ENCODE measurements at places on chromosomes 6 and 20.

- no peak for DNase-seq
Observed at GRCh38 chr20:51934301-51935002, 132.1 kb upstream of the SALL4 start.

DNA sequence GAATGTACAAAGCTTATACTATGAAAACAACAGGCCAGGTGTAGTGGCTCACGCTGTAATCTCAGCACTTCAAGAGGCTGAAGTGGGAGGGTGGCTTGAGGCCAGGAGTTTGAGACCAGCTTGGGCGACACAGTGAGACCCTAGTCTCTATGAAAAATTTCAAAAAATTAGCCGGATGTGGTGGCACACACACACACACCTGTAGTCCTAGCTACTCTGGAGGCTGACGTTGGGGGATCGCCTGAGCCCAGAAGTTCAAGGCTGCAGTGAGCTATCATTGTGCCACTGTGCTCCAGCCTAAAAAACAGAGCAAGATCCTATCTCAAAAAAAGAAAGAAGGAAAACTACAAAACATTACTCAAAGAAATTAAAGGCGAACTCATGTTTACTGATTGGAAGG, 7.3 kb upstream of the ASF1A start:
- no peak for DNase-seq

- DNase-seq = no peak
Observed at GRCh38 chr20:47003223-47003622, 108.6 kb downstream of the EYA2 start.

DNA sequence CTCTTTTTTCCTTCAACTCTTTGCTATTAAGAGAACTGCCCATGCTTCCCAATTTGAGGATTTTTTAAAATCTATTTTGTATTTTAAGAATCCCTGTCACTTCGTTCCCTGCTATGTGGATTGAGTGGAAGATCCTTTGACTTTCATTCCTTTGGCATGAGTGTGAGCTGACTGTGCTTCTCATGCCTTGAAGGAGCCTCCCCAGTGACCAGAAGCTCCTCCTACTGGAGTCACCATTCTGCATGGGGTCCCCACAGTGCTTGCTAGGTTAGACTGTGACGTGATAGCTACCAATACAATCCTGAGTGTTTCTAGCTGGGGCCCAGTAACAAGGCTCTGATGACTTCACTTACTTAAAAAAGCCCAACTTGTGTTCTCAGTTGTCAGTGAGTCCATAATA, 104.4 kb upstream of the LAMP5 start:
- no peak for DNase-seq

GRCh38 chr6:110020888-110021287, 42.8 kb downstream of the GPR6 start:
- no peak for DNase-seq

- no peak for DNase-seq
Observed at GRCh38 chr6:19715167-19715551, 122.0 kb upstream of the ID4 start.

DNA sequence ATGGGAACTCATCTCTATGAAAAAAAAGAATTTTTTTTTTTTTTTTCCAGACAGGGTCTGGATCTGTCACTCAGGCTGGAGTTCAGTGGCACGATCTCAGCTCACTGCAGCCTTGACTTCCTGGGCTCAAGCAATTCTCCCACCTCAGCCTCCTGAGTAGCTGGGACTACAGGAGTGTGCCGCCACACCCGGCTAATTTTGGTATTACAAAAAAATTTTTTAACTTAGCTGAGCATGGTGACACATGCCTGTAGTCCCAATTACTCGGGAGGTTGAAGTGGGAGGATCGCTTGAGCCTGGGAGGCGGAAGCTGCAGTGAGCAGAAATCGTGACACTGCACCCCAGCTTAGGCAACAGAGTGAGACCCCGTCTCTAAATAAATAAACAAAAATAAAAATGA, 7.5 kb downstream of the DEF6 start:
- no peak for DNase-seq

GRCh38 chr6:136783021-136783420, 9.3 kb downstream of the MAP3K5 start:
- no peak for DNase-seq

DNA sequence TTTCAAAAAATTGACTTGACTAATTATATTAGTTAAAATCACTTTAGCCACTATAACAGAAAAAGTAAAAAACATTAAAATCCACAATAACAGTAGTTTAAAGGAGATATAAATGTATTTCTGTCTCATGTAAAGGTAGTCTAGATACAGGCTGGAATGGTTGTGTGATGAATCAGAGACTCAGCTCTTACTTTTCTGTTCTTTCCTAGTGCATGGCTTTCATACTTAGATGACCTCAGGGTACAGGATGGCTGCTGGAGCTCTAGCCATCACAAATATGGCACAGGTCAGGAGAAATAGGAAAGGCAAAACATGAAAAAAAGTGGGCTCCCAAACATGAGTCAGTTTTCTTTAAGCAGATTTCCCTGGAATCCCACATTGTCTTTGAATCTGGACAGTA, 157.7 kb upstream of the FLRT3 start:
- DNase-seq = no peak

DNA sequence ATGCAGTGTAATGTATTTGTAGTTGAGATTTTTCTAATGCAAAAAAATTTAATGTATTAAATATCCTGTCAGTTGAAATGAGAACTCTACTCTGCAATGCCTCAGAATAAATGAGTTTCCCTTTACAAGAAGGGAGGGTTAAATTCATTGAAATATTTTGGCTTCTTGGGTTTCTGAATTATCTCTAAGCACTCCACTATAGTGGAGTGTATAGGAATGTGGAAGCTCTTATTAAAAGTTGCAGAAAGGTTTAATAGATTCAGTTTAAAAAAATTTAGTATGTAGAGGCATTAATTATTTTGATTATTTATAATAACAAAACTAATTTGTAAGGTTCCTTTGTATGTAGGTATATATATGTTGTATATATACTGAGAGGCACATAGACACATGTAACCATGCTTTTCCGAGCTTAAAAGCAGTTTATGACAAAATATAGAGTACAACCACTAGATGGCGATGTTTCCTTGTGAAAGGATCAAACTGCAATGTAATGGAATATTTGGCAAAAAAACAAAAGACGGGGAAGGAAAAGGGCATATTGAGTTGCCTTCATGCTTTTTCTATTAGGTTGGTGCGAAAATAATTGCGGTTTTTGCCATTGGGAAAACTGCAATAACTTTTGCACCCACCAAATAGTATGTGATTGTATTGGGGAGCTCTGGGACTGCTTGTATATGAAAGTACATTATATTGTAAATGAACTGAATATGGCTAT, 144.2 kb downstream of the MYO6 start:
- DNase-seq = no peak
